Non-pigmented ciliary epithelial cell (primary cell): ENCODE measurements at places on chromosomes 4 and X.

DNA sequence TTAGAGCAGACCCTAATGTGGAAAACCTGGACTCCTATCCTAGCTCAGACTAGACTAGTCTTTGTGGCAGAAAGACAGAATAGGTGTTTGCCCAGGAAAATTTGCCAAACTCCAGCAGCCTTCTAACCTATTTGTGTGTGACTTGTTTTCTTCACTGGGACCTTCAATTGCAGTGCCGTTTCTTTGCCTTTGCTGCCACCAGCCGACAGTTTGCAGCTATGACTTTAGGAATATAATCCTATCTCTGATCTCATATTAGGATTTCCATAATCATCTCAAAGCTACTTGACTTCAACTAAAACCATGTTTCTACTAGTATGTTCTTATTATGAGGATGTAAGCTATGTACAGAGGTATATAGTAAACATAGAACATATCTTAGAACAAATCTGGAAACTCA is 60.2 kb upstream of the PGAM4 start:
- DNase-seq = no peak

GRCh38 chr4:99457270-99457669 is 22.1 kb upstream of the ADH7 start:
- DNase-seq = no peak

GRCh38 chr4:967113-968104 is 6.0 kb downstream of the DGKQ start:
- no peak for DNase-seq

GRCh38 chrX:107502316-107502715 is 52.9 kb downstream of the FRMPD3 start:
- DNase-seq = no peak

GRCh38 chrX:40083120-40083978 is 14.4 kb downstream of the BCOR start:
- no peak for DNase-seq

DNA sequence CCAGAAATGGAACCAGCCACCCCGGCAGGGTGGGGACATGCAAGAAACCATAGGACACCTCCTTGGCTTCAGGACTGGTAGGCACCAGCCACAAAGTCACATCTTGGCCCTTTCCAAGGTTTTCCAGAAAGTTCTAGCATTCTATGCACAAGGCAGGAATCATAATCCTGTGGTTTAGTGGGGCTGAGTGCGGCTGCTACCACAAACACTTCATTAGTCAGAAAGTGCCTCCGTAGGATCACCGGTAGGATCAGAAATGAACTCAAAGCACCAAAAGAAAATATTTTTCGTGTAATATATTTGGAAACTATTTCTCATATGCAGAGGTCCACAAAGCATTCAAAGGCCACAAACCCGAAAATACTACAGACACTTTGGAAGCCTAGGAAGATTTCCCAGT is 191.7 kb downstream of the PTTG2 start:
- no peak for DNase-seq

- DNase-seq = no peak
Observed at GRCh38 chrX:9072281-9072680, 38.4 kb upstream of the FAM9B start.

GRCh38 chrX:12360383-12360782 is 222.1 kb downstream of the FRMPD4 start:
- DNase-seq = peak; percentile 28

- no peak for DNase-seq
Observed at GRCh38 chr4:151038452-151039157, 23.5 kb upstream of the LRBA start.

DNA sequence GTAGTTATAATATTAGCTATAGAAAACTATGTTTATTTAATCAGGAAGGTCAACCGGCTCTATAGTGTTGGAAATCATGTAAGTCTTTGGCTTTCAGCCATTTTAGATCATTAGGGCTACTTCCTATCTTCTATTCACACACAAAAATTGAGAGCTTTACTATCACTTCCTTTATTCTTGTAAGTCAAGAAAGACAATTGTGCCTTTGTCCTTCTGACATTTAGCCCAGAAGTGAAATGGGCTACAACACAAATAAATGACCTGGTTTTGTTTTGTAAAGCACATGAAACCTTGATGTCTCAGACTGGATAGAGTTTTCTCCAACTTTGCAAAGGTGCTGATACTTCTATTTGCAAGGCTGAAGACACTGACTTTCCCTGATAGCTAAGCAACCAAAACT is 122.4 kb upstream of the ACSL4 start:
- DNase-seq = no peak

- no peak for DNase-seq
Observed at GRCh38 chr4:155941085-155941790, 12.4 kb downstream of the CTSO start.

DNA sequence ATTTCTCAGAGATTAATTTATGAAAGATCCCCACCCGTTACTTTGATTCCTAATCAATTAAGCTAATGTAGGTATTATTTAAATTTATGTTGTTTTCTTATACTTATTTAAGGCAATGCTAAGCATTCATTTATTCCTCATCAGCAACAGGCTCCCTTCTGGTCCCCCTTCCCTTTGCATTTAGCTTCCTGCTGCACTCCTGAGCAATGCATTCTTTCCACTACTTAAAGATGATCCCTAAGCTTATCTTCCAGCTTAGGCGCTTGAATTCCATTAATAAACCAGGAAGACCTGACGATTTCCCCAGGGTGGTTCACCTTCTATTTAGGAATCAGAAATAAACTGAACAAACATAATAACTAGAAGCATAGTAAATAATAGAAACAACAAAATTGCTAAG is 1003.1 kb downstream of the FSTL5 start:
- no peak for DNase-seq

DNA sequence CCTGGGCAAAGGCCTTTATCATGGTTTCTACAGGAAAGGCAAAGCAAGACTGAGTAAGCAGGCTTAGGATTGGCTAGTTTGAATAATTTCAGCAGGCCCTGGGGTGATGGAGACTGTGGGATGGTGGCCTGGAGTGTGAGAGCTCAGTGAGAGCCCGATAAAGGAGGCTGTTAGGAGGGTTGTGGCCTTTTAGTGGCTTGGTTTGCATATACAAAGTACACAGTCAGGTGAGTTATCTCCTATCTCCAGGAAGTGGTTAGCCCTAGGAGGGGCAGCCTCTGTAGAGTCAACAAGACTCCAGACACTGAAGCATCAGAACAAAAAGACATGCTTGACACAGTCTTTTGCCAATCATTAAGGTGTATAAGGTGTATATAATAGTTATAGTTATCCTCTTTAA is 157.2 kb downstream of the CFAP299 start:
- DNase-seq = no peak

DNA sequence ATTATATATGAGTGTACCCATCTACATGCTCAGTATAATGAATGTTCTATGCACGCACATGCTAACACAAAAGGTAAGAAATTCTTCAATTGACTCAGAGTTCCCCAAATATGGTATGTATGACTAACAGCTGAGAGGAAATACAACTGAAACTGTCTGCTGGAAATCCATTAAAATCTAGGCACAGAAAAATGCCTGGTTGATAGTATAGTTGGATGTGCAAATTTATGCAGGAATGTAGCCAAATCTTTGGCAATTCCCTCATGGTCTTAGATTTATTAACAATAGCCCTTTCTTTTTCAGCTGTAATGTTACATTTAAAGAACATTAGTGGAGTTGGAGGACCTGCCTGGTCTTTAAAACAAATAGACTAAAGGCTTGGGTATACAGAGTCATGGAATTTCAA is 5.5 kb downstream of the CAMK2D start:
- DNase-seq = no peak

- DNase-seq = no peak
Observed at GRCh38 chrX:110987292-110987691, 108.7 kb upstream of the PAK3 start.

GRCh38 chr4:57369446-57369845 is 259.3 kb upstream of the IGFBP7 start:
- no peak for DNase-seq

GRCh38 chrX:109782994-109783700 is 50.1 kb upstream of the ACSL4 start:
- no peak for DNase-seq
